ENCODE measurements at places on chromosomes 6 and 20.

- DNase-seq: no peak
Measured at GRCh38 chr6:165872311-165872710, 209.3 kb upstream of the PDE10A start.

DNA sequence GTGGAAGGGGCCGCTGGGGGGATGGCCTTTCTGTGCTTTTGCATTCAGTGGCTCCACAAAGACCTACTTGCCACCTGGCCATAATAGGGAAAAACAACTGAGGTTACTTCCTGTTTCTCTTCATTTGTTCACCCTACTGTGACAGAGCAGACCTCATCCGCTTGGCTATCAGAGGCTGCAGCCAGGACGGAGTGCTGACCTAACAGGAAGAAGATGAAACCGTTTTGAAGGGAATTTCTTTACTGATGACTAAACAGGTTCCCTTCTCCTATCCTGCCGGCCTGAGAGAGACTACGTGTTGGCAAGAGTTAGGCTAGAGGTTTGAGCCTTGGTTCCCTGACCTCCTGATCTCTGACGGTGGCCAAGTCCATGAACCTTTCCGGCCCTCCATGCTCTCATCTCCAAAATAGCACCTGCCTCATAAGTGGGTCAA is 21.3 kb downstream of the PRR18 start:
- peak; percentile 71 for DNase-seq

- no peak for DNase-seq
Measured at GRCh38 chr6:1348675-1349074, 36.8 kb downstream of the FOXQ1 start.

DNA sequence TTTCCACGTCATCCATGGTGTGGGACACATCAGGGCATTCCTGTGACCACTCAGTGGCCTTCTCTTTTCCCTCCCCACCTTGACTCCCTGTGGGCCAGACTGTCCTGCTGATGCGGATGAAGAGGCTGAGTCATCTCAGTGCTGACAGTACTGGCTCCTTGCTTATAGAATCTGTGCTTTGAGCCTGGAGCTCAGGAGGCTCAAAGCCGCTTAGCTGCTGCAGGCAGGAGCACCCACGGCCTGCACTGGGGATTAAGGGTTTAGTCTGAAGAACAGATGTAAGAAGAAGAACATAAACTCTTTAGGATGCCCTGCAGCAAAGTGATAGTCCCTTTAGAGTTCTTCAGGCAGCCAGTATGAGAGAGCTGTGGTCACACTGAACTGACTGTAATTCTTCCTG is 642.0 kb upstream of the CHD6 start:
- no peak for DNase-seq

DNA sequence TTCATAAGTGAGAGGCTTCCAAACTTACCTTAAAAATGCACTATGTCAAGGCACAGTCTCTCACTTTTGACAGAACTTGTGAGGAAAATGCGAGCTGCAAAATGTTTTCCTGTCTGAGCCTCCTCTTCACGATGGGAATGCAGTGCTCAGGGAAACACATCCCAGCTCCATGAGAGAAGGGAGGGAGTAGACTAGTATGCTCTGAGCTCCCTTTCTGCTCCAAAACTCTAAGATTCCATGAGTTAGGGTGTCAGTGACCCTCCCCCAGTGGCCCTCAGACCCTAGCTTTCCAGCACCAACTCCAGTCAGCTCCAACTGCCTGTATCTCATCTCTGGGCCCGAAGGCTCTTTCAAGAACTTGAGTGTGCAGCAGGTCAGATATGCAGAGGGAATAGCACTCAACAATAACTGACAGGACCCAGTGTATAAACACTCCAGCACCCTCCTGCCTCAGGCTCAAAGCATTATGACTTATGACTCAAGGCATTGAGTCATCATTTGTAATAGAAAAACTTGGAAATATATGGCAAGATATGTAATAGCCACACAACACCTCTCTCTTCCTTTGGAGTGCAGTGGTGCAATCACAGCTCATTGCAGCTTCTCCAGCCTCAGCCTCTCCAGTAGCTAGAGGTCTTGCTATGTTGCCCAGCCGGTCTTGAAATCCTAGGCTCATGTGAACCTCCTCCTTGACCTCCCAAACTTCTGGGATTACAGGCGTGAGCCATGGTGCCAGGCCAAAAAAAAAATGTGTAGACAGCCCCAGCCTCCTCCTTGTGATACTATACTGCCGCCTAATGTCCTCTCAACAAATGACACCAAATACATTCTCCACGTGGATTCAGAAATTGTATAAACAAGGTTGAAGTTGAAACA is 16.7 kb upstream of the ENTPD6 start:
- DNase-seq: no peak

- DNase-seq: no peak
Measured at GRCh38 chr6:27651371-27651732, 178.4 kb upstream of the ZNF184 start.

GRCh38 chr6:80974579-80974978 is 777.9 kb downstream of the TENT5A start:
- no peak for DNase-seq

GRCh38 chr6:156870924-156871539 is 93.9 kb downstream of the ARID1B start:
- DNase-seq: no peak

- no peak for DNase-seq
Measured at GRCh38 chr6:114125576-114125975, 154.6 kb upstream of the HDAC2 start.

GRCh38 chr6:90712114-90712513 is 125.2 kb upstream of the MAP3K7 start:
- no peak for DNase-seq

GRCh38 chr6:16991981-16992629 is 109.7 kb upstream of the STMND1 start:
- no peak for DNase-seq

GRCh38 chr6:42637681-42638080 is 73.9 kb downstream of the UBR2 start:
- DNase-seq: no peak

- no peak for DNase-seq
Measured at GRCh38 chr6:163585932-163586437, 171.5 kb downstream of the QKI start.

- DNase-seq: no peak
Measured at GRCh38 chr6:41519745-41520699, 26.2 kb upstream of the FOXP4 start.

DNA sequence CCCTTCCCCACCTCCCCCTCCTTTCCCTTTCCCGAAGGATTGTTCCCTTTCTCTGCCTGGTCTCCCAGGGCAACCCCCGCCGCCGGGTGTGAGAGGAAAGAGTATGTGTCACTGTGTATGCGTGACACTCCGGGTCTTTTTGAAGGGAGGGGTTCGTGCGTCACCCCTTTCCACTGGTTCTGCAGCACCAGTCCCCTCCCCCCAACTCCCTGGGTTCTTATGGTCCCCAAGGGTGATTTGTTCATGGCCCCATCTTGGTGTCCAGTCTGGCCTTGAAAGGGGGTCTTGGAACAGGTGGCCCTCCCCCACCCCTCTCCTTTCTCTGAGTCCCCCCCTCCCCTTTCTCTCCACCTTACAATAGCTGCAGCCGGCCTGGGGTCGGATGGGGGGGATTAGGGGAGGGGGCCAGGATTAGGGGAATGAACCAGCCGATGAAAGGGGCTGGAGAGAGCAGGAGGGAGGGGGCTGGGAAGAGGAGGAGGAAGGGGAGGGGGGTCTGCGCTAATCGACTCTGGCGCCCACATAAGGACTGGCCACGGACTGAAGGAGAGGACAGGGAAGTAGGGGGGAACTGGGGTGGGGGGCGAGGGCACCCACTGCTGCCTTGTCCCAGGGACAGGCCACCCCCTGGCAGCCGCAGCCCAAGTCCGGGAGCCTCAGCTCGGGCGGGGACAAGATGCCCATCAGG is 1.3 kb upstream of the RING1 start:
- DNase-seq: no peak

GRCh38 chr6:159899994-159900745 is 9.4 kb downstream of the MAS1 start:
- no peak for DNase-seq

DNA sequence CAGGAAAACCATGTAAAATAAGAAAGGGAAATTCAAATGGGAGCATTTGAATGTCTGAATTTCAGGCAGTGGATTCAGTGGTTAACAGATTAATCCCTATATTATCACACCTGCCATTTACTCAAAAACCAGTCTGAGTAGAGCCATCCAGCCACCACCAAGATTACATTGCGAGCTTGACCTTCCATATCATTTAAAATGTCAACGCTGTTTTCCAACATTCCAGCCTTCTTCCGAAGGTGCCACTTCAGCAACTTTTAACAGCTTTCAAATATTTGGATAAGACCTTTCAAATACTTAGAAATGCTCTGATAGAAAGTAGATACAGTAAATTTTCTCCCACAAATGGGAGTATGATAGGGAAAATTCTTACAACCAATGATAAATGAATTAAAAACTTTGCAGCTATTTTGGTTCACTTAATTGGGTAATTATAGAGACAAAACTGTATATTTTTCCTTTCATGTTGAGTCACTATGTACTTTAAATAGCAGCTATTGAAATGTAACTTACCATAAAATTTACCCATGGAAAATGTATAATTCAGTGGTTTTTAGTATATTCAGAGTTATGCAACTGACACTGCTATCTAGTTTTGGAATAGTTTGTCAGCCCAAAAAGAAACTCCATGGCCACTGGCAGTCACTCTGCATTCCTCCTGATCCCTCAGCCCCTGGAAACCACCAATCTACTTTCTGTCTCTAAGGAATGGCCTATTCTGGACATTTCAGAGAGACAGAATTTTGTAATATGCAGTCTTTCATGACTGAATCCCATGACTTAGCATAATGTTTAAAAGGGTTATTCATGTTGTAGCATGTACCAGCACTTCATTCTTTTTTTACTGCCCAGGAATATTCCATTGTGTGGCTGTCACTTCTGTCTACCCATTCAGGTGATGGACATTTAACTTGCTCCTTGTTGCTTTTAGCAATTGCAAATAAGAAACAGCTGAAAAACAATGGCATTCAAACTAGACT is 21.5 kb downstream of the EZR start:
- no peak for DNase-seq

GRCh38 chr6:42984924-42985475 is 630 bp downstream of the PPP2R5D start:
- peak; percentile 11 for DNase-seq

All from naive B cell (primary cell).